ENCODE measurements at places on chromosomes 7 and 10. TPM values are rescaled to one million over a fixed set of nuclear protein-coding genes. Genes with fewer than 3 reads are reported as not detected.
A peak's percentile ranks its signal among the peaks of the same experiment; 100 is the strongest.

- peak; percentile 33 for DNase-seq
Measured at GRCh38 chr7:100171087-100171681, 2.8 kb upstream of the GAL3ST4 start.

Gene MRLN
- not detected for total RNA-seq

DNA sequence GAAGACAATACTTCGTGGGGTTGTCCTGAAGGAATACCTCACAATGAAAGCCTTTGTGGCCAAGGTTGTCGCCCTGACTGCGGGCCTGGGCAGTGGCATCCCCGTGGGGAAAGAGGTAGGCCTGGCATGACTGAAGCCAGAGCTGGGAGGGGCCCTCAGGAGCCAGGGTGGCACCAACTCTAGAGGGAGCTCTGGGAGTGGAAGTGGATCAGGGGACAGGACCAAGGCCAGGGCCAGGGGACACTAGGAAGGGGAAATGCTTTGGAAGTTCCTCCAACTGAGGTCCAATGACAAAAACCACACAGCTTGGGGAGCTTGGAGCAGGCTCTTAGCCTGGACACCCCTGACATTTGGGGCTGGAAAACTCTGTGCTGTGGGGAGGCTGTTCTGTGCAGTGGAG is 5.8 kb downstream of the CLCN1 start:
- DNase-seq, result peak; percentile 35

DNA sequence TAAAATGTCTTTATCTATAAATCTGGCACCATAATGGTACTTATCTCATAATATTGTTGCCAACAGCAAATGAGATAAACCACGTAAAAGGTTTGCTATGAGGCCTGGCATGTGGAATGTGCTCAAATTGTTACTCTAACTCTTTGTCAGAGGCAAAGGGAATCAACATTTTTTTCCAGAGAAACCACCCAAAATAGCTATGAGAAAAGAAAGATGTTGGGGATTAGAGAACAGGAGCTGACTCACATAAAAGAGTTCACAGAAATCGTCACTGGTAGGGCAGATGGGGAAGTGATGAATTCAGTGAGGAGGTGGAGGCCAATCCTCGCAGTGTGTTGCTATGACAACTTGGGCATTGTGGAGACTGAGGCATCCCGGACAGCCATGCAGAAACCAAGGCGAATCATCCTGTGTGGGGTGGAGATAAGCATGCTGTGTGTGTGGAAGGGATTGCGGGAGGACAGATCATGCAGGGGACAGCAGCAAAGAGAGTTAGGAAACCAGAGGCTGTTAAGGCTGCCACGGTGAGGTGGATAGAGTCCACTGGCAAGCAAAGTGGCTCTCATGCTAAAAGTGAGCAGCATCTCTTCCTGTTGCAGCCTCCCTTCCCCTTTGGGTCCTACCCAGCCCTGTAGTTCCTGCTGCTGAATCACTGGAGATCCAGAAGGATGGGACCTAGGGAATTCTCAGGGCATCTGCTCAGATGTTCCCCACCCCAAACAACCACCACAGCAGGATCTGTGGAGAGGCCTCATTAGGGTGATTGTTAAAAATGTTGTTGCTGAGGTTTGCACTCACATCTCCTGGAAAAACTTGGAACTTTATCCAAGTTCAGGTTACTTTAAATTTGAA is 103.9 kb downstream of the CUBN start:
- peak; percentile 100 for DNase-seq

GRCh38 chr10:33423154-33423529 is 88.7 kb upstream of the NRP1 start:
- DNase-seq, result peak; percentile 34

Gene TEX47
- total RNA-seq, result not detected

- peak; percentile 59 for DNase-seq
Measured at GRCh38 chr7:99579956-99580777, 17.9 kb upstream of the TMEM225B start.

DNA sequence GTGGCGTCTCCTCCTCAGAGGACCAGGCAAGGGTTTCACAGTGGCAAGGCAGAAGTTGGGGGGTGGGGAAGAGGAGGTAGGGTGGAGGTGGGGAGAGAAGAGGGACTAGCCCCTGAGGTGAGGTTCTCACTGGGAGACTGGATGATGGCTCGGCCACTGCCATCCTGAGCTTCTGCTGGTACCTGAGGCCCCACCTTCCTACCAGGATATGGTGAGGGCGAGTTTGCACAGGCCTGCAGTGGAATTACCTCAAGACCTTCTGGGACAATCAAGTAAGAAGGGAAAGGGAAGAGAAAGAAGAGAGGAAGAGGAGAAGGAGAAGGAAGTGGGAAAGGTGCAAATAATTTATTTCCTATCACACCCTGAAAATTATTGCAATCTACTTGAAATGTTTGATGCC is 111.8 kb upstream of the GDF10 start:
- DNase-seq, result no peak

Gene WDR86
- total RNA-seq, result 0.25 TPM

GRCh38 chr10:110652475-110653118 is 8.5 kb downstream of the RBM20 start:
- no peak for DNase-seq

Gene ABCB8
- 32.2 TPM for total RNA-seq

Gene PIK3CG
- not detected for total RNA-seq

DNA sequence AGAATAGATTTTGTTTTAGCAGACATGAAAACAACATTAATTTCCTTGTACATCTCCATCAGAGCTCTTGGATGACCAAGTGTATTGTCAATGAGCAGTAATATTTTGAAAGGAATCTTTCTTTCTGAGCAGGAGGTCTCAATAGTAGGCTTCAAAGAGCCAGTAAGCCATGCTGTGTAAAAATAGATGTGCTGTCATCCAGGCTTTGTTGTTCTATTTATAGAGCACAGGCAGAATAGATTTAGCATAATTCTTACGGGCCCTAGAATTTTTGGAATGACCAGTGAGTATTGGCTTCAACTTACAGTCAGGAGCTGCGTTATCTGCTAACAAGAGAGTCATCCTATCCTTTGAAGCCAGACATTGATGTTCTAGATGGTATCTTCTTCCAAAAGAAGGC is 19.0 kb downstream of the MINPP1 start:
- no peak for DNase-seq

GRCh38 chr10:50325449-50326171 is 74.3 kb upstream of the ASAH2 start:
- DNase-seq, result peak; percentile 99

- DNase-seq, result no peak
Measured at GRCh38 chr10:6117711-6118110, 28.9 kb downstream of the RBM17 start.

Gene MPLKIP
- 19.2 TPM for total RNA-seq

DNA sequence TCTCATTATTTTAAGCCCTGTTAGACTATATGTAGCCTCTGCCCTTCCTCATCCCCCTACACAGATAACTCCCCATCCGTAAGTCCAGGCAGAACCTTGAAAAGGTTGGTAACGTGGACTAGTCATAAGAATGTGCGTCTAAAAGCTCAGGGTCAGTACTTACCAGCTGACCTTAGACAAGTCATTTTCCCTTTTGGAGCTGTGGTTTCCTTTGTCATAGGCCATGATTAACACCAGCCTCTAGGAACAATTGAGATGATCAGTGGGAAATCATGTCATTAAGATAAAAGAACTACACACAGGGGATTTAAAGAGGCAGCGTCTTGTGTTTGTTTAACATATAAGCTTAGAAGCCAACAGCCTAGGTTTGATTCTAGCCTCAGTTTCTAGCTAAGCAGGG is 6.9 kb upstream of the UNC5B start:
- peak; percentile 65 for DNase-seq

DNA sequence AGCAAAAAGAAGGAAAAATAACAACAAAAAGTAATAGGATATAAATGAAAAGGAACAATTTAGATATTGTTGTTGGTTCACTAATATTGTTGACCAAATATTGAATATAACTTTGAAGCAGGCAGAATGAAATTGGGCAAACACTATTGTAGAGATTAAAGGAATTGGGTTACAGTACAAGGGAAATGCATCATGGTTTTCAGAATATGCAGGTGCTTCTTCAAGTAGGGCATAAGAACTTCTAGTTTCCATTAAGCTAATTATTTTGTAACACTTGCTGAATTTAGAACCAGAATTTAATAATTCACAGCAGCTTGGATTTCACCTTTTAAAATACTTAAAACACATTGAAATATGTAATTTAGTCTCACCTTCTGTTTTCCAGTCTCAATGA is 36.5 kb downstream of the RPA3 start:
- DNase-seq, result no peak
